NCI-H2171 (cell line): ENCODE measurements at places on chromosomes 12 and 14.

DNA sequence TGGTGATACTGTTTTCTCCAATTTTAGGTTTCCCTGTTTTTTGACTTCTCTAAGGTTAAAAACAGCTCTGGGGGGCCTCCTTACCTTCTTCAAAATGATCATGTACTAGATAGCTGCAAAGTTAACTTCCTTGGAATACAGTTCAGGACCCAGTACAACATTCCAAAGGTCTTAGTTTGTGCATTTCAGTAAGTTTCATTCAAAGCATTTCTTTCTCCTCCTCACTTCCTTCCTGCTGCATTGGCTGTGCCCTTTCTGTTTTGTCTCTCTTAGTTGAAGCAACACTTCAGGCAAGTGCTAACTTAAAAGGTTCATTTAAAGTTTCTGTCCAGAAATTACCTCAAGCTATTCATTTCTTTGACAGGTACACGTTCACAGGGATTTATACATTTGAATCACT is 95.7 kb downstream of the SCN8A start:
- no peak for DNase-seq

GRCh38 chr12:89947437-89948270 is 239.0 kb upstream of the ATP2B1 start:
- DNase-seq = no peak

GRCh38 chr12:105083551-105084105 is 630 bp downstream of the ALDH1L2 start:
- DNase-seq = peak; percentile 63

- peak; percentile 88 for DNase-seq
Measured at GRCh38 chr12:120301962-120302815, at the start of gene SIRT4. SIRT4 (plus strand) TSS chr12:120302321; CDS start chr12:120303562, 1,241 bp downstream.

DNA sequence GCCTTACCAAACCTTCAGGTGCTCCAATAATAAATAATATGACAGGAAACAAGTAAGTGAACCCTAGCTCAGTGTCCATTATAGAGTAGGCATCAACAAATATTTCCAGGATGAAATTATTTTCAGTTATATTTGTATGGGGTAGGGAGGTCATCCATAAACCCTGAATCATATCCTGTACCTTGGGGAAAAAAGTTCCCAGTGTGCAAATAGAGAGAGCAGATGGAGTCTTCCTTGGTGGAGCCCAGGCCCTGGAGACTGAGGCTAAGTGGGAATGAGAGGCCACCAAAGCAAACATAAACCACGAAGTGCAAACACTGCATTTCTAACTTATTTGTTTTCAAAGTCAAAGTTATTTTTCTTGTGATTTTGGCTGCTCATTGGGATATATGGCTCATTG is 8.5 kb upstream of the ERP27 start:
- DNase-seq = no peak
